ENCODE measurements at places on chromosomes 6 and 20. TPM values are rescaled to one million over a fixed set of nuclear protein-coding genes. Genes with fewer than 3 reads are reported as not detected.
A peak's percentile ranks its signal among the peaks of the same experiment; 100 is the strongest.

PRR18 gene
- not detected for total RNA-seq

CDK5RAP1 gene
- total RNA-seq = 23.9 TPM

DNA sequence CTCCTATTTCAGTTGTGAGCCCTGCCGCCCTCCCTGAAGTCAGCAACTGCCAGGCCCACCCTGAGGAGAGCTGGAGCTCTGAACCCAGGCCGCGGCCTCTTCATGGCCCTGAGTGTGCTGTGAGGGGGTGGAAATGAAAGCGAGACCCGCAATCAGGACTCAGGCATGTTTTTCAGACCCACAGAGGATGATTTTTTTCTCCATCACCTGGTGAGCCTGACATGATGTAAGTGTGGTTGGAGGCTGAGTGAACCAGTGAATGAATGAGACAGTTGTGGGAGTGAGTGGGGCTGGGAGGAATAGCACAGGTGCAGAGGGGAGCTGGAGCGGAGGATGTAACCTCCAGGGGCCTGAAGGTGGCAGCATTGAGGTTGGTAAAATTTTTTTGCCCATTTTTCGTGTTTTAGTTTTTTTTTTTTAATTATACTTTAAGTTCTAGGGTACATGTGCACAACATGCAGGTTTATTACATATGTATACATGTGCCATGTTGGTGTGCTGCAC lies 18.3 kb downstream of the RAET1L start:
- no peak for DNase-seq

DNA sequence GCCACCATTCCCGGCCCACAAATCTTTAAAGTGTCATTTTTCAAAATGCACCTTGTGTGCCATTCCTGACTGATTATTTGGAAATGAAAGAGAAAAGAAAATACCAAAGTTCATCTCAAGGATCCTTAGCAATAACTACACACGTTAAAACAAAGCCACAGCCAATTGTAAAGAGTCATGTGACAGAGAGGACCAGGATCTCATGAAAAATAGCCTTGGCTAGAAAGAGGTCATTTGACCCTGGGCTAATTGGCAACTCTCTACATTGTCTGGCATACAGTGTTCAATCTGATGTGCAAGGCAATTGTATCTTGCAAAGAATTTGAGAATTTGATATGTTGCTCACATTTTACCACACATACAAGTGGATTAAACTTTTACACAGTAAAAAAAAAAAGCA lies 31.6 kb upstream of the HLA-G start:
- DNase-seq = no peak

DNA sequence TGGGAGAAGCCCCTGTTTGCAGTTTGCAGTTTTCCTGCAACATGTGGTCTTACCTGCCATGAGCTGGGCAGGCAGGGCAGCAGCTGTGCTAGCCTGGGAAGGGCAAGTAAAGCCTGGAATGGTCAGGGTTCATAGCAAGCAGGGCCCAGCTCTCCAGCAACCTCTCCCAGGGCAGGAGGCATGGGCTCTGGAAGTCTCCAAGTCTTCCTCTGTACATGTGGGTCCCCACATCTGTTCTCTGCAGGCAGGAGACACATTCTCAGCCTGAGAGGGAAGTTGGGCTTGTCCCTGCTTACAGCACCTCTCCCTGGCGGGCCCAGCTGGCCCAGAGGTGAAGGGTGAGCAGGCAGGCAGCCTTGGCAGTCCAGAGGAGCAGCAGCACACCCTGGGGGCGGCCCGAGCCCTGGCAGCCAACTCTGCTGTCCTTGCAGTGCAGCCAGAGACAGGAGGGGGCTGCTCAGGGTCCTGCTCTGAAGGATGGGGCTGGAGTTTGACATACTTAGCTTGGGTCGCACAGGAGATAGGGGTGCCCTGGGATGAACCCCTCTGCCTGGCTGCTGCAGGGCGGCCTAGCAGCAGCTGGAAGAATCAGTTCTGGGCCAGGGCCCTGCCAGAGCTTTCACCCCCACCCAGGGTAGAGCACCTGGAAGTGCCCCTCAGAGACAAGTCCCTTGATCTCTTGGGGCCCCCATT lies 176.0 kb downstream of the MRPL14 start:
- peak; percentile 57 for DNase-seq

DNA sequence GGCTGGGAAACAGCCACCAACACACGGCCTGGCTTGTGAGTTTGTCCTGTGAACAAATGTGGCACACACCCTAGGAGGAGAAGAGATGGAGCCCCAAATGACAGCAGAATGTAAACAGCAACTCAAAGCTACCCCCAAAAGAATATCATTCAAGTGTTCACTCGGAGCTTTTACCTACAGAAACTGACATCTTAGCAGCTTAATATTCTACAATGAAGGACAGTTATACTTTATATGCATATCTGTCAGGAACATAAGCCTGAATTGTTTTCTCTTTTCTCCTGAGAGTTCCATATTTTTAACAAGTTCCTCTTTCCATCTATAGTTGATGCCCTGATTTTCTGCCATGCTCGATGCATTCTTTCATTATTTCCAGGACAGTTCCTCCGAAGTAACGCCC lies 566.0 kb upstream of the MAP3K7 start:
- no peak for DNase-seq

DNA sequence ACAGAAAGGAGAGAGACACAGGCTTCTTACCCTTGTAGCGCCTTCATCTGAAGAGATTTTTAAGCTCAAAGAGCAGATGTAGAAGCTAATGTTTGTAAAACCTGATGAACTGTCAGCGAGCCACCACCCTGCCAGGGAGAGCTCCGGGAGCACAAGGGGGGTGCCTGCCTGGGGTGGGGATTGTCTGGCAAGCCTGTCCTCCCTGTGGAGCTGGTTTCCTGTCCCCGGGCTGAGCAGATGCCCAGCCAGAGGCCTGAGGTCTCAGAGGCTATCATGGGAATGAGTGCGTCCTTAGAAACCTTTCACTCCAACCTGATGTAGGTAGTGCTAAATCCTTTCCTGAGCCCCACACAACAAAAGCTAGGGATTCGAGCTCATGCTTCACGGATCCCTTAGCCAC lies 41.9 kb upstream of the NR2E1 start:
- DNase-seq = no peak

DNA sequence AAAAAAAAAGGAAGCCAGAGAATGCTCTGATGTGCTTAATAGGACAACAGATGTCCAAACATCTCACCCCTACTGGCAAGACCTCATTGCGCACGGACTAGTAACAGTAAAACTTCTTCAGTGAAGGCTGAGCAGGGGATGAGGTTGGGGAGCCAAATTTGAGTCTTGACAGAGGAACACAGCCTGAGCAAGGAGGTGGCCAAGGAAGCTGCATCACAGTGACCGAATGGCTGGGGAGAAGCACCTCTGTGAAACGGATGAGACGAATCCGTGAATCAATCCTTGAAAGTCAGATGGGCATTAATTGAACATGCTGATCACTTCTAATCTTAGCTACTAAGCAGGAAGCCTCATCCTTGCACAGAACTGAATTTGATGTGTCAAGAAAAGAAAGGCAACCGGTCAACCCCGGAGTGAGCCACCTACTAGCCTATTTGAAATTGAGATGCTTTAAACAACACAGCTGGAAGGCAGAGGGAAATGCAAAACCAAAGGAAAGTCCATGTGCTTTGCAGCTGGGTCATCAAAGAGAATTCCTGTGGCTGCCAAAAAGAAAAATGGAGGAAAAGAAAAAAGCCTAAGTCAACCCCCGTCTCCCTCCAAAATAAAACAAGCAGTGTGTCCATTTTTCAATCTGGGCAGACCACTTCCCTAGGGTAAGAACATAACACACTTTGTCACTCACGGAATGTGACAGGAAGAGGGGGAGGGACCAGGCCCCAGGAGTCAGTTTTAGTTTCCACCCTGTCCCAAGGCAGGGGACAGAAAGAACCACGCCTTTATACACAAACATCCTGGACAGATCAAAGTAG lies 29.5 kb downstream of the PXDC1 start:
- no peak for DNase-seq

- DNase-seq = no peak
These were observed 108.9 kb downstream of the CDH4 start for GRCh38 chr20:61360940-61361339.

GRCh38 chr6:53547166-53547810 lies 2.4 kb upstream of the GCLC start:
- peak; percentile 55 for DNase-seq

DNA sequence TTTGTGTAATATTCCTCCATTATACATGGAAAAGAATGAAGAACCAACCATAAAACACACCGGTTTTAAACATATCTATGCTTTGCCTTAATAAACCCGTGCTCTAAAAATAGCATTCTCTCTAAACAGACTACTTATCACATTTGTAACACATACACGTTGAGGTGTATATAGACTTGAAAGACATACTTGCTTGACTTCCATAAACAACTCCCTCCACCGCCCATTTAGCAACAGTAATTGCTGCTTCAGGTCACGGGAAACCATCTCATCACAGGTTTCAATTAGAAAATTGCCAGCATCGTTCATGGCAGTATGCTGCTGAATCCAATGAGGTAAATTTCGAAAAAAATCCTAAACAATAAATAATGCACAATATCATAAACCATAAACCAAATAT lies 174.0 kb downstream of the SYNE1 start:
- no peak for DNase-seq

GRCh38 chr20:50111120-50111828 lies 1.7 kb downstream of the UBE2V1 start:
- no peak for DNase-seq
